ENCODE measurements at places on chromosomes 1 and 21.

DNA sequence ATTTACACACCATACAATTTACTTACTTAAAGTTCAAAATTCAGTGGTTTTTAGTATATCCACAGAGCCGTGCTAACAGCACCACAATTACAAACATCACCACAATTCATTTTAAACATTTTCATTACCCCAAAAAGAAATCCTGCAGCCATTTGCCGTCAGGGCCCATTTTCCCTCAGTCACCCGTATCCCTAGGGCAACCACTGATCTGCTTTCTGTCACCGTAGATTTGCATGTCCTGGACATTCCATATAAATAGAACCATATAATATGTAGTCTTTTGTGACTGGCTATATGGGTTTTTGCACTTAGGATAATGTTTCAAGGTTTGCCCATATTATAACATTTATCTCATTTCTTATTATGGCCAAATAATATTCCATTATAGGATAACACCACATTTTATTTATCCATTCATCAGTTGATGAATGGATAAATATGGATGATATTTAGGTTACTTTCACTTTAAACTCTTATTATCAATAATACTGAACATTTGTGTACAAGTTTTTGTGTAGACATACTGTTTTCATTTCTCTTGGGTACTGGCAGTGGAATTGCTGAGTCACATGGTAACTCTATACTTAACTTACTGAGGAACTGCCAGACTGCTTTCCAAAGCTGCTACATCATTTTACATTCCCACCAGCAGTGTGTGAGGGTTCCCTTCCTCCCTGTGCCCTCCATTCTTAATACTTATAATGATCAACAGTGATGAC is 68.9 kb downstream of the ST3GAL3 start:
- no peak for DNase-seq

- DNase-seq = no peak
Measured at GRCh38 chr1:40023379-40023944, 17.1 kb upstream of the CAP1 start.

GRCh38 chr1:86912281-86912900 is 1.5 kb downstream of the SELENOF start:
- no peak for DNase-seq

DNA sequence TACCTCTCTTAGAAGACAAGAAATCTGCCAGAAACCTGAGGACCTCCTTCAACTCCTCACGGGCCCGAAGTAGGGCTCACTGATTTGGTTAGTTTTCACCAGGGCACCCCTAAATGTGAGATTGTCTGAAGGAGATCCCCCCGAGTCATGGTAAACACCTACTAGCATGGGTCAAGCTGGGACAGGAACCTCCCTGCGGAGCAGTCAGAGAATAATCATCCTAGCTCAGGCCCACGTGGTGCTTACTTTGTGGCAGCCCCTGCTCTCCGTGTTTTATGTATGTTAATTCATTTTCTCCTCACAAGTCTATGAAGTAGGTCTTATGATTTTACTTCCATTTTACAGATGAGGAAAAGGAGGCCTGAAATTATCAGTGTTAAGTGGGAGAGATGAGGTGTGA is 138.2 kb downstream of the NTPCR start:
- no peak for DNase-seq

DNA sequence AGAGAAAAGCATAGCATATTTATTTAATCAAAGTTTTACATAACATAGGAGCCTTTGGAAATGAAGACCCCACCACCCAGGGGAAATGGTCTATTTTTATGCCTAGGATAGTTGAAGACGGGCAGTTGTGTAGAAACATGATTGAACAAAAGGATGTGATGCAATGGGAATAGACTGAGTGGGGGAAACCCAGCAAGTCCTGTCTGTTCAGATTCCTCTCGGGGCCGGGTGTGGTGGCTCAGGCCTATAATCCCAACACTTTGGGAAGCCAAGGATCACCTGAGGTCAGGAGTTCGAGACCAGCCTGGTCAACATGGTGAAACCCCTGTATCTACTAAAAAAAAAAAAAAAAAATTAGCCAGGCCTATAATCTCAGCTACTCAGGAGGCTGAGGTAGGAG is 298.3 kb downstream of the MATN1 start:
- no peak for DNase-seq

- no peak for DNase-seq
Measured at GRCh38 chr1:41957568-41957967, 38.8 kb upstream of the HIVEP3 start.

- no peak for DNase-seq
Measured at GRCh38 chr1:247295746-247296145, 35.9 kb downstream of the ZNF496 start.

GRCh38 chr1:91851130-91852010 is 34.6 kb downstream of the TGFBR3 start:
- DNase-seq = no peak

DNA sequence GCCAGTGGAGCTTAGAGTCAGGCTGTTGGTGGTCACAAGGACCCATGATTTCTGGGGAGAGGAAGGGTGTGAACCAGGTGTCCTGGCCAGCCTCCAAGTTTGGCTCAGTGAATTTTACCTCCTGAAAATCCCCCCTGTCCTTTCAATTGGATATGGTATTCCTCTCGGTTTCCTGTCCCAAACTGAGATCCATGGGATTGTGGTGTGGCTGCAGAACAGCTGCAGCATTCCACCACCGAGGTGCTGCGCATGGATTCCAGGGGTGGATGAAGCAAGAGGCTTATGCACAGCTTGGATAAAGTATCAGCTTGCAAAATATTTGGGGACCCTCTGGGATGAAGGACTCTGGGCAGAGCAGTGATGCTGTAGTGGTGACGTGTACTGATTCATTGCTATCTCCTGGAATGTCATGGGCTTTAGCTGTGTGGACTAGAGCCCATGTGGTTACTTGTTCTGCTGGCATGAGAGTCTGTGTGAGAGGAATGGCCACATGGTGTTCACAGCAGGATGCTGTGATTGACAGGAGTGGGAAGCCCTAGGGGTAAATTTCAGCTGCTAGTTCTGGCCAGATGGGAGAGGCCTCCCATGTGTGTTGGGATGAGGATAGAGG is 148.7 kb upstream of the SPAG17 start:
- no peak for DNase-seq

- DNase-seq = no peak
Measured at GRCh38 chr1:241823925-241824324, 24.1 kb upstream of the EXO1 start.

DNA sequence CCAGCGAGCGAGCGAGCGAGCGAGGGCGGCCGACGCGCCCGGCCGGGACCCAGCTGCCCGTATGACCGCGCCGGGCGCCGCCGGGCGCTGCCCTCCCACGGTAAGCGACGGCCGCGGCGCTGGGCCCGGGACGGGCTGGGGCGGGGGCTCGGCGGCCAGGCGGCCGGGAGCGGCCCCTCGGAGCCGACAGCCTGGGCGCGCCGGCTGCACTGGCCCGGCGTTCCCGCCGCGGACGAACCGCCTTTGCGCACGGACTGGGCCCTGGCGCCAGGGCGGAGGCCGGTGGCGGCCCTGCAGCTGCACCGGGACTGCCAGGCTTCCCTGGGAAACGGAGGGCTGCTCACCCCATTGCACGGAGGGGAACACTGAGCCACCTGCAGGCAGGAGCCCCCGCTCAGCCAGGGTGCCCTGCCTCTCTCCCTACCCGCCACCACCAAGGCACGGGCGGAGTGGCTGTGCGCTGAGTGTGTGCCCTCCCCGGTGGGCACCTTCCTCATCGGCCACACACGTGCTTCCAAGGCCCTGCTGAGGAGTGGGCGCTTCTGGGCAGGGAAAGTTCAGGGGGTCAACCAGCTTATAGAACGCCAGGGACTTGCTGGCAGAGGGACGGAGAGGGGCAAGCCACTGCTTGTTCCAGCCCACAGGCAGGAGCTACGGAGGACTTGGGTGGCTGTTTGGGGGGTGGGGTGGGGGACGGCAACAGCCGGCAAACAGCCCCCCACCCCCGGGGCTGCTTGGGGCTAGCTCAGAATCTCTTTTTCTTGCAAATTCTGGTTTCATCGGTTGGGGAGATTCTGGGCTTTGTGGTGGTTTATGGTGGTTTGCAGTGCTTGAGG is 532 bp downstream of the CSF1 start:
- no peak for DNase-seq

- no peak for DNase-seq
Measured at GRCh38 chr1:245409341-245410195, 254.8 kb downstream of the KIF26B start.

DNA sequence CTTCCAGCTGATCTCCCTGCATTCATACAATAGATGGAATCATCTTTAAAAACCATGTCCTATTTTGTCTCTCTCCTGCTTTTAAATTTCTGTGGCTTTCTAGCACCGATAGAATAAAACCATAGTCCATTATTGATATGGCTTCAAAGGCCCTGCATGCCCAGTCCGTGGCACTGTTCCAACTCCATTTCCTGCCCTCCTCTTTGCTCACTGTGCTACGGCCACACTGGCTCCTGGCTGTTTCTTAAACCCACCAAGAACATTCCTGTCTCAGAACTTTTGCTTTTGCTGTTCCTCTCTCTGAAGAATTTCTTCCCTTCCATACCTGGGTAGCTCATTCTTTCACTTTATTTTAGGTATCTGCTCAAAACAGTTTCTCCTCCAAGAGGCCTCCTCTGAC is 7.2 kb downstream of the SLAMF1 start:
- no peak for DNase-seq

GRCh38 chr1:156467906-156468305 is 32.7 kb downstream of the MEF2D start:
- no peak for DNase-seq

- DNase-seq = no peak
Measured at GRCh38 chr1:119947468-119947867, 51.2 kb upstream of the ADAM30 start.

DNA sequence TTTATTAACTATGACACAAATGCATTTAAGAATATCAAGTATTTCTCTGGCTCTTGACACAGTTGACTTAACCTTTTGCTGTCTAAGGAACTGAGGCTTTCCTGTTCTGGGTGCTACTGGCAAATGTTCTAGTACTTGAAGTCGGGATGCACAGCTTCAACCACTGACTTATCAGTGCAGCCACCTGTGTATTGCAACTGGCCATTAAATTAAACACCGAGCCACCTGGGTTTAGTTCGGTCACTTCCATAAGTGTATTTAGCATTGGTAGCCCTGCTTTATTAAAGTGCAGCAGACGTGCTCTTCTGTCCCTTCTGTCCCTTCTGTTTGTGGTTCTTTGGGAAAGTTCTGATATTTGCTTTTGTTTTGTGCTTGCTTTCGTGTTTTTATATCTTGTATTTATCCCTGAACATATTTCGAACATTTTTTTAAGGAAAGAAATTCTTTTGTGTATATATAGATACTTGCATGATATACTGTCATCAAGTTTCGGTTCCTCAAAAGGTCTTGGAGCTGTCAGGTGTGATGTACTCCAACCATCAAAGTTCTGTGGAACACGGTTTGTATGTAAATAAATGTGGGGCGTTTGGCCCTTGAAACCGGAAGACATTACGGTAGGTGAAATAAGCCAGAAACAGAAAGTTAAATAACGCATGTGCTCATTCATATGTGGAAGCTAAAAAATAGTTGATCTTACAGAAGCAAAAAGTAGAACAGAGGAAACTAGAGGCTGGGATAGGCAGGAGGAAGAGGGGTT is 297.9 kb upstream of the GREM2 start:
- no peak for DNase-seq

GRCh38 chr1:17259233-17259873 is 10.5 kb downstream of the PADI3 start:
- DNase-seq = no peak

- DNase-seq = no peak
Measured at GRCh38 chr1:204443260-204443619, 31.6 kb upstream of the PPP1R15B start.

GRCh38 chr1:53588053-53588779 is 129.0 kb downstream of the DMRTB1 start:
- no peak for DNase-seq

- no peak for DNase-seq
Measured at GRCh38 chr1:91707114-91707889, 178.6 kb downstream of the TGFBR3 start.

Measured in stimulated activated CD8-positive, alpha-beta memory T cell treated with anti-CD3 and anti-CD28 coated beads, Interleukin-2, amount 100 ng/mL, for 1 hour (primary cell).